ENCODE measurements at places on chromosomes 13 and 19.
A peak's percentile ranks its signal among the peaks of the same experiment; 100 is the strongest.

- DNase-seq = no peak
Observed at GRCh38 chr13:71303144-71303543, 563.9 kb downstream of the DACH1 start.

GRCh38 chr19:1455002-1455335, 5.0 kb downstream of the APC2 start:
- DNase-seq = no peak

DNA sequence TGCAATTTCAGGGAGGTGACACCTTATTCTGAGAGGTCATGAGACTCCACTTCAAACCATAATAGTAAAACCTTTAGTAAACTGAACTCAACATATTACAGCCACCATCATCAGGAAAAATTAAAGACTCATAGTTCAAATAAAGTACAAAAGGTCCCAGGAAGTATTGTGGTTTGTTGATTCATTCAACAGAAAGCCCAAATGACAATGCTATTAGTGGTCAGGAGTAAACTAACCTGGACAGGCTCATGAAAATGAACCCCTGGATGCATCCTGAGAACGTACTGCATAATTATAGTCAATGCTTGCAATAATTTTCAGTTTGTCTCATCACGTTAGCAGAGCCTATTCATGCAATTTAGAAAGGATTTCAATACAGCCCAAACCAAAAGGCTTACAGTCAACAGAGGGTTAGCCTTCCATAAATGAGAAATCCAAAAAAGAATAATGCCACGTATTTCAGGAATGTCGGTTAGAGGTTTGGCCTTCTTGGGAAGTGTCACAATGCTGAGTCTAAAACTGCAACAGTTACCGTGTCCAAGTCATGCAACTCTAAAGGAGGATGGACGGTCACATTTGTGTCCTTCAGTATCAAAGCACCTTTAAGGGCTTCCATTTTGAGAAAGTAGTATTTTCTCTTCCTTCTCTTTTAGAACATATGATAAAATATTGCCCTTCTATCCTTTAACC, 280.8 kb downstream of the ABCC4 start:
- no peak for DNase-seq

- no peak for DNase-seq
Observed at GRCh38 chr19:50024719-50025021, 502 bp downstream of the VRK3 start.

DNA sequence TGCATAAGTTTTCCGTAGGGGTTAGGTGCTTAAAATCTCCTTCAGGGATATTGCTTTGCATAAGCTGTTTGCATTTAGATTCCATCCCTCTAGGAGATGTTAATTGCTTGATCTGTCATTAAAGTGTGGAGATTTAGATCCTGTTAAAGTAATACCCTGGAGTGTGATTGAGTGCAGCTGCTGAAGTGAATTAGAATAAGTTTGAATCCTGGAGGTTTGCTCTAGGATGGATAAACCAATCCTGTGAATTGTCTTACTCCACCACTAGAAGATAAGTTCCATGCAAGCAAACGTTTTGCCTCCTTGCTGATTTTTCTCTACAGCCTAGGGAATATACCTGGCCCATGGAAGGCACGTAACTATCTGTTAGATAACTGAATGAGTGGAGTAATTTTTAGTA, 1487.2 kb upstream of the PRR20A start:
- DNase-seq = no peak

- no peak for DNase-seq
Observed at GRCh38 chr19:18397242-18398202, at the start of gene LRRC25. Gene LRRC25 (minus strand): TSS chr19:18397622. CDS start chr19:18396963, 659 bp downstream.

- no peak for DNase-seq
Observed at GRCh38 chr19:30556230-30556711, 184.1 kb downstream of the ZNF536 start.

DNA sequence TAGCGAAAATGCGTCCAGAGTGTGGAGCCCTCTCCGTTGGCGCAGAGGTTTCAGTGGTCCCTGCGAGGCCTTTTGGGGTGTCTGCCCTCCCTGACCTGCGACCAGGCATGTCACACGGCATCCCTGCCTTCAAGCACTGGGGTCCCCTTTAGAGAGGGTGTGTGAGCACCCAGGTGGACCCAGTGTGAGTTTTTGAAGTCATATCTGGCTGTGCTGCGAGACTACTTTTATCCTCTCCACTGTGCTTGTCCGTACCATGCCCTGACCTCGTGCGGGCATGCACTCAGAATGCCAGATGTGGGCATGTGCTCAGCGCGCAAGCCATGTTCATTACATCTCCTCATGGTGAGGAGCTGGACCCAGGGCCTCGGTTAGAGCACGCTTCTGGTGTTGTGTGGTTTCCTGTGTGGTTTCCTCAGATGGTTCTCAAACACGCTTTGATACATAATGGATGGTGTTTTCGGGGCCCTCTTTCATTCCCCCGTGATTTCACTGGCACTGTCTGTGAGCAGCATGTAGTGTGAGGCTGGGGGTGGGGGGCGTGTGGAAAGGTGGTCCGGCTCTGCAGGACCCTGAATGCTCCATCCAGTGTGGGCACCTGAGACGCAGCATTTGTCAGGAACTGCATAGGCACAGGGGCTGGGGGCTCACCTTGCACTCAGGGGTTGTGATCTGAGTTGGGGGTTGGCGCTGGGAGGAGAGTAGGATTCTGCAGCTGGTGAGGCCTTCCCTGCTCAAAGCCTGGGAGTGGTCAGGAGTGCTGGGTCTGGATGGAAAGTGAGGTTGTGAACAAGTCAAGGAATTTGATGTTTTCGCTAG, 2.3 kb downstream of the TFDP1 start:
- DNase-seq = no peak

GRCh38 chr19:47209319-47210179, 21.4 kb downstream of the BBC3 start:
- no peak for DNase-seq

- no peak for DNase-seq
Observed at GRCh38 chr13:112073245-112074138, 6.5 kb downstream of the SOX1 start.

DNA sequence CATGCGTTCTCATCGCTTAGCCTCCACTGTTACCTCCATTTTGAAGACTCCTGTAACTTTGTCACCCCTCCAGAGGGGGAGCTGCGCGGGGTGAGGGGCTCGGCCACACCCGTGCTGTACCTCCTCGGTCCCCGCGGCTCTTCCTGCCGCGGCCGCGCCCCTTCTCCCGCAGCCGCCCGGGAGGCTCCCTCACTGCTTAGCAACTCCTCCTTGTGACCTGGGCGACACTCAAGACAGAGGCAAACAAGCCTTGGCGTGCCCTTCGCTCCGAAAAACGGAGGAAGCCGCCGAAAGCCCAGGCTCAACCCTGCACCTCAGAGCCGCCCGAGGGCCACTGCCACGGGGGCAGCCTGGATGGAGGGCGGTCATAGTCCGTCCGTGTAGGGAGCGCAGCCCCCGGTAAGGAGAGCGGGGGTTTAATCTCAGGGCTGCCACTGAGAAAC, 494.3 kb downstream of the FOXO1 start:
- DNase-seq = no peak

- no peak for DNase-seq
Observed at GRCh38 chr13:50290186-50290585, 274.9 kb downstream of the KCNRG start.

GRCh38 chr13:40254394-40254793, 412.0 kb downstream of the FOXO1 start:
- no peak for DNase-seq

DNA sequence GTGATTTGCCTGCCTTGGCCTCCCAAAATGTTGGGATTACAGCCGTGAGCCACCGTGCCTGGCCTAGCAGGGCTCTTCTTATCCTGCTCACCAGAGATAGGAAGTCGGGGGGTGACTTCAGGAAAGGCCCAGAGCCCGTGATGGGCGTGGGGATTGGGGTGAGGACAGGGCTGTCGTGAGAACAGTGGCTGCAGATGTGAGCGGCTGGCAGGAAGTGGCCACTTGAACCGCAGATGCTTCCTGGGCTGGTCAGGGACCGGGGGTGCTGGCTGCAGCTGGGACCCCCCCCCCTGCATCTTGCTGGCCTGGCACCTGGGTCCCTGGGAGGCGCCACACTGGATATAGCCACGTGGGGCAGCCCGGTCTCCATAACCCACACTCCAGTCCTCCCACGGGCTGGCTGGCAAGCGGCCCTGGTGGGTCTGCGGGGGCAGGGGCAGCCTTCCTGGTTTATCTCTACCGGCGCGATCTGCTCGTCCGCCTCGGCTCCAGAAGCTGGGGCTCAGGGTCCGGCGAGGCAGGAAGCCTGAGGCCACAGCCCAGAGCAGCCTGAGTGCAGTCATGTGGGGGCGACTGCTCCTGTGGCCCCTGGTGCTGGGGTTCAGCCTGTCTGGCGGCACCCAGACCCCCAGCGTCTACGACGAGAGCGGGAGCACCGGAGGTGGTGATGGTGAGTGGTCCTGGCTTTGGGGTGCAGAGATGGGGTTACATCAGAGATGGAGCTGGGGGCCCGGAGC, at the start of gene F2RL3:
Gene F2RL3, plus strand, starts transcription at position 371 of the 737 bp plus-strand sequence. Its CDS starts 191 bp downstream, at position 562.
- DNase-seq = peak; percentile 98

DNA sequence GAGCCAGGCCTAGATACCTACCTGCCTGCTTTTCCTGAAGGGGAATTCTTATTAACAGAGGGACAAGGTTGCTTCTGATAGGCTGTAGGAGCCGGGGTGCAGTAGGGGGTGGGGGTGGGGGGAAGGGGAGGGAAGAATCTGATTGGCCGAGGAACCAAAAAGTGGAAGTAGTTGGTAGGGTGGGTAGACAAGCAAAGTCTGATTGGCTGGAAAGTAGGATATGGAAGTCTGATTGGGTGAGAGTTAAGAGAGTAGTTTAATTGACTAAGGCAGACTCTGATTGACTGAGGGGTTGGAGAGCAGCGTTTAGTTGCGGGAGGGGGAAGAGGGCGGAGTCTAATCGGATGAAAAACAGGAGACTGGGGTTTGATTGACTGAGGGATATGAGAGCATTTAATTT, 9.4 kb upstream of the CYP4F22 start:
- DNase-seq = no peak

DNA sequence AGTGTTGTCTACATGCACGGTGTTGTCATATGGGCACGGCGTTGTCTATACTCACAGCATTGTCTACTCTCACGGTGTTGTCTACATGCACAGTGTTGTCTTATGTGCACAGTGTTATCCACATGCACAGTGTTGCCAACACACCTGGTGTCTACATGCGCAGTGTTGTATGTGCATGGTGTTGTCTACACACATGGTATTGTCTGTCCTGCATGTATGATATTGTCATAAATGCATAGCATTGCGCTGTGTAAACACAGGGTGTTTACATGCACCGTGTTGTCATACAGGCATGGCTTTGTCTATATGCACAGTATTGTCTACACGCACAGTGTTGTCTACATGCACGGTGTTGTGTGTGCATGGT, 6.8 kb downstream of the ADPRHL1 start:
- DNase-seq = no peak

DNA sequence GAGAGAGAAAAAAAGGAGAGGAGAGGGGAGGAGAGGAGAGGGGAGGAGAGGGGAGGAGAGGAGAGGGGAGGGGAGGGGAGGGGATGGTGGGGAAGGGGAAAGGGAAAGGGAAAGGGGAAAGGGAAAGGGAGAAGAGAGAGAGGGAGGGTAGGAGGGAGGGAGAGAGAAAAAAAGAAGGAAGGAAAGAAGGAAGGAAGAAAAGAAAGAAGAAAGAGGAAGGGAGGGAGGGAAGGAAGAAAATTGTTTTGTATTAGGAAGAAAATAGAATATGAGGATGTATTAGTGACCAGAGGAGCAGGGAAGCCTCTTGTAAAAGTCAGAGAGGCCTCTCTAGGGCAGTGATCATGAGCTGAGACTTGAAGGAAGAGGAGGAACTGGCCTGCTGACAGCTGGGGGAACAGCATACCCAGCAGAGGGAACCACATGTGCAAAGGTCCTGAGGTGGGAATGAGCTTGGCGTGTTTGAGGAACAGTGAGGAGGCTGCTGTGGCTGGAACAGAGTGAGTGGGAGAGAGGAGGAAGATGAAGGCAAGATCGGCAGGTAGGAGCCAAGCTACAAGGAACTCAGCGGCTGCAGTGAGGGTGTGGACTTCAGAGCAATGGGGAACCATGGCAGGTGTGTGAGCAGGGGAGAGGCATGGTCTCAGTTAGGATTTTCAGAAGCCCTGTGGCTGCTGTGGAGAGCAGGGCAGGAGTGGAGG, 9.6 kb upstream of the KCNN1 start:
- DNase-seq = no peak

- DNase-seq = no peak
Observed at GRCh38 chr13:39776439-39776838, 121.0 kb downstream of the COG6 start.

DNA sequence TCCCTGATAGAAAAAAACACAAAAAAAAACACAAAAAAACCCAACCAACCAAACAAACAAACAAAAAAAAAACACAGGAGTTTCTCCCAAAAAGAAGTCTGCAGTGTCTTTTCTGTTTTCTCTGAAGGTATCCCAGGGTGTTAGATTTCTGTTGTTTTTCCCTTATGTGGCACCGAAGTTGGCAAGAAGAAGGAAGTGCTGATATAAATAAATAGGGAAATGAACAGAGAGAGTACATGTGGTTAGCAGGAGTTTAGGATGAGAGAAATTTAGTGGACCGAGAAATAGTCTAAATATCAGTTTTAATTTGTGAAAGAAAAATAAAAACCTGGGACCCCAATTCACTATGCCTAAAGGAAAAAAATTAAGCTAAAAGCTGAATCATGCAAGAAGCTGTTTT, 287.0 kb upstream of the SGCG start:
- DNase-seq = no peak

DNA sequence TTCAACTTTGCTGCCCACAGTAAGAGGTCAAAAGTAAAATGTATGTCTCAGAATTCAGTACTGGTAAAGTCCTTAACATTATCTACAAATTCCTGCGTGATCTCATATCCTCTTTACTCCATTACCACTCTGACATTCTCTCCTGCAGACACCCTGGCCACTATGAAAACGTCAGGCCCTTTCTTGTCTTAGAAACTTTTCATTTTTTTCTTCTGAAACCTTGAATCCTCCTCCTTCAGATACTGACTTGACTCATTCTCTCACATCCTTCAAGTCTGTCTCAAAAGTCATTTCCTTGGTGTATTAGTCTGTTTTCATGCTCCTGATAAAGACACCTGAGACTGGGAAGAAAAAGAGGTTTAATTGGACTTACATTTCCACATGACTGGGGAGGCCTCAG, 262.3 kb downstream of the POU4F1 start:
- no peak for DNase-seq

DNA sequence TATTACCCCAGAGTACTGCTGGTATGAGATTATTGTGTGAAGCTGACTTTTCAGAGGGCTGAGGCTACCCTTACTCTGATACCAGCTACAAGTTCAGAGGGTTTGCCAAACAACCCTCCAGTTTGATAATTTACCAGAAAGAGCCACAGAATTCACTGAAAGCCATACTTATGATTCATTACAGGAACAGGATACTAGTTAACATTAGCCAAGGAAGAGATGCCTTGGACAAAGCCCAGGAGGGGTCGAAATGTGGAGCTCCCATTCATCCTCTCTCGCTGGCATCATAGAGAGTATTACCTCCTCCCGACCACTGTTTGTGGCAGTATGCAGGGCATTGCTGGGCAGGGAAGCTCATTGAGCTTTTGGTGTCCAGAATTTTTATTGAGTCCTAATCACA, 364.3 kb downstream of the KCNRG start:
- DNase-seq = no peak

- DNase-seq = no peak
Observed at GRCh38 chr13:102355251-102355650, 46.6 kb downstream of the FGF14 start.

- DNase-seq = no peak
Observed at GRCh38 chr19:11485245-11485837, 4.5 kb upstream of the ELAVL3 start.

GRCh38 chr19:15443838-15444237, 5.9 kb downstream of the WIZ start:
- no peak for DNase-seq

- DNase-seq = no peak
Observed at GRCh38 chr13:95447814-95448213, 104.7 kb upstream of the CLDN10 start.
